ENCODE measurements at places on chromosomes 13 and 19.

- DNase-seq = no peak
Observed at GRCh38 chr19:52987221-52987620, 24.5 kb upstream of the ZNF816 start.

DNA sequence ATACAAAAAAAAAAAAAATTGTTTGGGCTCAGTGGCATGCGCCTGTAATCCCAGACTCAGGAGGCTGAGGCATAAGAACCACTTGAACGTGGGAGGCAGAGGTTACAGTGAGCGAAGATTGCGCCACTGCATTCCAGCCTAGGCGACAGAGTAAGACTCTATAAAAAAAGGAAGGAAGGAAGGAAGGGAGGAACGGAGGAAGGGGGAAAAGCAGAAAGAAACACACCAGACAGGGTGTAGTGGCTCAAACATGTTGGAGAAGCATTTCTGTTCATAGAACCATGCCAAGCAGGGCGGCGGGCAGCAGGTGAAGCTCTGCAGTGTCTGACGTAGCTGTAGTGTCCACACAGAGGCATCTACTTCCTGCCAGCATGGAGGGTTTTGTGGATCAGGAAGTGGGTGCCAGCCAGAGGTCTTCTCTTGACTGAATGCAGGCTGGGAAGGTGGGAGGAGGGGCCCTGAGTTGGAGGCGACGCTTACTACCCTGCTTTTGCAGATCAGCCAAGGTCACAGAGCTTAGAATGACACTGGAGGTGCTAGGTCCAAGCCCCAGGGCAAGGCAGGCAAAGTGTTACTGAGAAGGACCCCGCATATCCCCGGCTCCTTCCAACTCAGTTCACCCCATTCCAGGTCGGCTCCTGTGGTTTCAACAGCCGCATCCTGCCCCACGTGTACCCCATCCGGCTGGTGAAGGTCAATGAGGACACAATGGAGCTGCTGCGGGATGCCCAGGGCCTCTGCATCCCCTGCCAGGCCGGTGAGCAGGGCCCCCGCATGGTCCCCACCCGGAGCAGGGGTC lies 11.6 kb upstream of the PGLS start:
- no peak for DNase-seq

GRCh38 chr19:15641901-15642491 lies 1.3 kb downstream of the CYP4F3 start:
- DNase-seq = no peak

DNA sequence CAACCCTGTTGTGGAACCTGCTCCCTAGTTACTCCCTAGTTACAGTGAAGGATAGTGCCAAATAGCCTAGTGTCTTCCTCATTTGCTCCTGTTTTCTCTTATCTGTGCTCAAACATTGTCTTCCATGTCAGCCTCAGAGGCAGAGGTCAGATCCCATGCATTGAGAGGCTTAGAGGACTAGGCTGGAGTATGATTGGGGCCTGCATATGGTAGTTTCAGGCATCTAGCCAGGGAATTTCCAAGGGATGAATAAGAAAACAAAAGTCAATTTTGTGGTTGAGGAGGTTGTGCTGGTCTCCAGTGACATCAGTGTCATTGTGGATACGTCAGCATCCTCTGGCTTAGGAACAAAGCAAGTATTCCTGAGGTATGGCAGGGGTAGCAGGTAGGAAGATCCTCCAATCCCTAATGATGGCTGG lies 9.4 kb downstream of the ZNF546 start:
- DNase-seq = no peak

DNA sequence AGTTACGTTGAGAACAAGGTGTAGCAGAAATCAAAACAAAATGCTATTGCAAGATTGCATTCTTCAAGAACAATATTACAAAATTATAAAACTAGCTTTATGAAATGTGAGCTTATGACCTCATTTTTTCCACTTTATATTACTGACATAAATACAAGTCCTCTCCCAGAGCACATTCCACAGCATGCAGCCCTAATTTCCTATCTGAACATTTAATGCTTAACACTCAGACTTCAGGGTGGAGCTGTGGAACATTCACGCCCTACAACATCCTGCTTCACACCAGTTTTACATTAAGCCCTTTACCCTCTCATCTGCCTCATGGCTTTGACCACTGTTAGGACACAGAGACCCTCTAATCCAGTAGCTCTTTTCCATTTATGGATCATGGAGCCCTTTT lies 65.5 kb downstream of the EPSTI1 start:
- DNase-seq = no peak

- DNase-seq = no peak
Observed at GRCh38 chr19:4380254-4380727, 20.1 kb downstream of the SH3GL1 start.

- no peak for DNase-seq
Observed at GRCh38 chr13:86825410-86825809, 845.8 kb upstream of the SLITRK5 start.

- DNase-seq = peak; percentile 60
Observed at GRCh38 chr19:16338470-16339360, 14.1 kb downstream of the KLF2 start.

DNA sequence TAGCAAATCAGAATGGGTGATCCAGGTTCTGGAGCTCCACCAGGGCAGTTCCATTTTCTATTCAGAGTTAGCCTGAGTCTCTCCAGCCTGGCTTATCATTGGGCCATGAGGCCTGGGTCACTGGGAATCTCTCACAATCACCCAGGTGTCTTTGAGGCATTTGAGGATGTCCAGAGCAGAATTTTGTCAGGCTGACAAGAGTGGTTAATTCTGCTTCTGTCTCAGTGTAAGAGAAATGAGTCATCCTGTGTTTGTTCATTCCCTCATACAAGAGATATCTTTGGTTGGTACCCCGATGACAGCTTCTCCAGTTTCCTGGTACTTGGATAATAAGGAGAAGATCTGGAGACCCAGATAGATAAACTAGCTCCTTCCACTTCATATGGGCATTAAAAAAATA lies 10.4 kb downstream of the ZNF93 start:
- DNase-seq = no peak

- DNase-seq = no peak
Observed at GRCh38 chr13:65623148-65623547, 1607.0 kb downstream of the PCDH9 start.

- no peak for DNase-seq
Observed at GRCh38 chr19:48496959-48497727, 14.5 kb downstream of the LMTK3 start.

DNA sequence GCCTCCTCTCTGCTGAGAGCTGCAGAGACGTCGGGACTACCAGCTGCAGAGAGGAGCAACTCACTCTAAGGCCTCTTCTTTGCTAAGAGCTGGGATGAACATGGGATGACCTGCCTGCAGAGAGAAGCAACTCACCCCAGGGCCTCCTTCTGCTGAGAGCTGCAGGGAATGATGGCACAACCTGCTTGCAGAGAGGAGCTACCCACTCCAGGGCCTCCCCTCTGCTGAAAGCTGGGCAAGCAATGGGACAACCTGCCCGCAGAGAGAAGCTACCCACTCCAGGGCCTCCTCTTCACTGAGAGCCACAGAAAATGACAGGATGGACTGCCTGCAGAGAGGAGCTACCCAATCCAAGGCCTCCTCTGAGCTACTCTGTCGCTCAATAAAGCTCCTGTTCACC lies 6.9 kb upstream of the MLLT1 start:
- DNase-seq = no peak

- DNase-seq = no peak
Observed at GRCh38 chr13:78033509-78033908, 114.9 kb upstream of the EDNRB start.

GRCh38 chr13:24724714-24725113 lies 39.3 kb upstream of the RNF17 start:
- DNase-seq = no peak

GRCh38 chr13:113838711-113839201 lies 25.1 kb downstream of the GAS6 start:
- no peak for DNase-seq

DNA sequence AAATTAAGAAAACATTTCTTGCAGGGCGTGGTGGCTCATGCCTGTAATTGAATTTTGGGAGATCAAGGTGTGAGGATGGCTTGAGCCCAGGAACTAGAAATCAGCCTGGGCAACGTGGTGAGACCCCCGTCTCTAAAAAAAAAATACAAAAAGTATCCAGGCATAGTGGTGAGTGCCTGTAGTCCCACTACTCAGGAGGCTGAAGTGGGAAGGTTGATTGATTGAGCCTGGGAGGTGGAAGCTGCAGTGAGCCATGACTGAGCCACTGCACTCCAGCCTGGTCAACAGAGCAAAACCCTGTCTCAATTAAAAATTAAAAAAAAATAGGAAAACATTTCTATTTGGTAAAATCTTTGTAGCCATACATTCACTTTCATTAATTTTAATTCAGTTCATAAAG lies 526.5 kb downstream of the PCDH9 start:
- DNase-seq = no peak

GRCh38 chr13:99083981-99084380 lies 106.1 kb upstream of the DOCK9 start:
- DNase-seq = no peak

GRCh38 chr13:36074659-36075058 lies 56.5 kb downstream of the DCLK1 start:
- no peak for DNase-seq

- no peak for DNase-seq
Observed at GRCh38 chr13:33073338-33073737, 57.1 kb downstream of the KL start.

DNA sequence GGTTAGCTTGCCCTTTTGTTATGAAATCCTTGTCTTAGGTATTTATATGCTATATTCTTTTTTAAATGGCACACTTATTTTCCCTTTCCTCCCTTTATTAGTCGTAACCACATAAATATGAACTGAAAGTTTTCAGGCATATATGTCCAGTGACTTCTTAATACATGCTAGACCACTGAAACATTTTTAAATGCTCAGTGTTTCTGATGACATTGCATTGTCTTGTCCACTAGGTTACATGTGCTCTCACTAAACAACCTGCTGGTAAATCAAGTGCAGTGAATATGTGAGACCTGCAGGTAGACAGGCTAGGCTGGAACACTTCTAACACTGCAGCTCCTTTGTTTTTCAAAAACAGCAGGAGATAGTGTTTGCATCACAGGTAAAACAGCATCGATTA lies 332.6 kb upstream of the DACH1 start:
- DNase-seq = no peak

GRCh38 chr13:51603716-51604115 lies 19.5 kb downstream of the WDFY2 start:
- DNase-seq = no peak

DNA sequence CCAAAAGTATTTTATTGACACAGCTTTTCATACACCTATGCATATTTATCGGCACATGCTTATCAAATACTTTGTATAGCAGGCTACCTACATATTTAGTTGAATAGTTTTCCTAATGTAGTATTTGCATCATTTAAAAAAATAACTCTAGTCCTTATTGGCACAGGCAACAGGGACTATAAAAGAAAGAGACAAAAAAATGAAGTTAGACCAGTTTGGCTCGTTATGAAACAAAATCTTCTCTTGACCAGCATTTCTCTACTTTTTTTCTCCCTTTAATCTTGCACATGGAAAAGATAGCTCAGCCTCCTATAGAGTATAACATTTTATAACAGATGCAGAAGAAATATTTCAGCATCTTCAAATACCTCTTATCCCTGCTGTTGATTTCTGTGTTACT lies 794.8 kb upstream of the MIR17HG start:
- DNase-seq = no peak

DNA sequence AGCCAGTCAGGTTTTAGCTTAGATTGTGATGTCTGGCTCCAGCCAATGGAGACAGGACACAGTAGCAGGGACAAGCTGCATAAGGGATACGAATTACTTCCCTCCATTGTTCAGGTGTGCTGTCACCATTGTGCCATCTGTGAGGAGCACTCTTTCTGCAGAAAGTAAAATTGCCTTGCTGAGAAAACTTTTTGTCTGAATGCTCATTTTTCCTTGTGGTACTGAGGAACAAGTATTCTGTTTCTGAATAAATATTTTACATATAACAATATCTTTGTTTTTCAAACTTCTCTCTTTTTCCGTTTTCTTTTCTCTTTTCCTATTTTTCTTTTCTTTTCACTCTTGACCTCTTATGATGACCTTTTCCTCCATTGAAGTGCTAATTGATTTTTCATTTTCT lies 10.2 kb downstream of the SLC10A2 start:
- DNase-seq = no peak

- no peak for DNase-seq
Observed at GRCh38 chr13:41960211-41960636, 685 bp downstream of the VWA8 start.

DNA sequence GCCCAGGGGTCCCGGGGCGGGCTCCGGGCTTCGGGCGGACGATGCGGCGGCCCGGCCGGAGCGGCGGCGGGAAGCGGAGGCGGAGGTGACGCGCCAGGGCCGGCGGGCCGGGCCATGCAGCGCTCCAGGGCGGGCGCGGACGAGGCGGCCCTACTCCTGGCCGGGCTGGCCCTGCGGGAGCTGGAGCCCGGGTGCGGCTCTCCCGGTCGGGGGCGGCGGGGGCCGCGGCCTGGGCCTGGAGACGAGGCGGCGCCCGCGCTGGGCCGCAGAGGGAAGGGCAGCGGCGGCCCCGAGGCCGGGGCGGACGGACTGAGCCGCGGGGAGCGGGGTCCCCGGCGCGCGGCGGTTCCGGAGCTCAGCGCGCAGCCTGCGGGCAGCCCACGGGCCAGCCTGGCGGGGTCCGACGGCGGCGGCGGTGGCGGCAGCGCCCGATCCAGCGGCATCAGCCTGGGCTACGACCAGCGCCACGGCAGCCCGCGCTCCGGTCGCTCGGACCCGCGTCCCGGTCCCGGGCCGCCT lies 362 bp downstream of the WTIP start:
- DNase-seq = no peak

DNA sequence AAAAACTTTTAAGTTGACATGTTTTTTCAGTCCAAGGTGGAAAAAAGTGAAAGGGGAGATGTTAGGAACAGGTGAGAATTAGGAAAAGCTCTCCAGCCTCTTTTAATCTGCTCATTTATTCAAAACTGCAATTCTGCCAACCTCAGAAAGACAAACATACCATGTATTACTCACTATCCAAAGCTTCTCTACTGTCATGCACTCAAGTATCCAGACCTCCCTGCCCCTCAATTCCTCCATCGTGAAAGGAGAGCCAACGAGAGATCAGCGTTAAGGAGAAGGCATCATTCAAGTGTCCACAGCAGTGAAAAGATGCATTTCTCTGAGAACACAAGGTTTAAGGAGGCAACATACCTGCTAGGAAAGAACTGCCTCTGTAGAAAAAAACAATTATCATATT lies 24.5 kb downstream of the DIAPH3 start:
- no peak for DNase-seq

DNA sequence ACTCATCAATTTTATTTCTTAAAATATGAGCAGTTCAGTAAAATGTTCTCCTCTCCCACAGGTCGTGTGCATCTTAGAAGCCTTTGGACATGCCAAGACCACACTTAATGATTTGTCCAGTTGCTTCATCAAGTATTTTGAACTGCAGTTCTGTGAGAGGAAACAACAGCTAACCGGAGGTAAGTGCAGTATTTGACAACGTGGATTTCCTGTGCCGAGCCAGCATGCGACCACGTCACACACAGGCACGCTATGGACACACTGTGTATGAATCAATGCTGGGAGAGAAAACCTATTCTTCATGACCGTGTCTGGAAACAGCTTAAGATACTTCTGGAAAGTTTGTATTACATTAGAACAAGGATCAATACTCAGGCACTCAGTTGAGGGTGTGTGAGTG lies 268.5 kb downstream of the MYO16 start:
- no peak for DNase-seq
